Skeletal muscle cell (primary cell): ENCODE measurements at places on chromosomes 7 and 10.
A peak's percentile ranks its signal among the peaks of the same experiment; 100 is the strongest.

GRCh38 chr10:47241946-47242867 is 57.8 kb upstream of the GDF10 start:
- DNase-seq, result no peak

GRCh38 chr10:102266670-102267069 is 21.3 kb downstream of the GBF1 start:
- DNase-seq, result no peak

GRCh38 chr7:43905956-43906330 is 453 bp downstream of the URGCP start:
- DNase-seq, result no peak

GRCh38 chr10:126075009-126075408 is 178.6 kb downstream of the FANK1 start:
- DNase-seq, result no peak

- no peak for DNase-seq
Observed at GRCh38 chr7:29076631-29077030, 69.7 kb downstream of the CPVL start.

DNA sequence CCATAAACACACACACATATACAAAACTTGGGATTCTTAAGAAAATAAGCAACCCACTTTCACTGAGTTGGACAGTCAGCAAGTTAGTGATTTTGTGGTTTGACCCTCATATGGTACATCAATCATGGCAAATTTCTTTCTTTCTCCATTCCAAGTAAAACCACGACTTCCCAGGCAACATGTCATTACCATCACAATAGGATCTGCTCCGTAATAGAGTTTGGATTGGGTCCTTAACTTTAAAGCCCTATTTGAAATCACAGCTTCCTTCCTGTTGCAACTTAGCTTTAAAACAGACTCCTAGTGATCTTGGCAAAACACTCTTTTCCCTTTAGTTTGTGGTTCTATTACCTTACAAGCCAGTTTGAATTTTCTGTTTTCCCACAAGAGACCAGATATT is 483.6 kb downstream of the INHBA start:
- DNase-seq, result peak; percentile 47

DNA sequence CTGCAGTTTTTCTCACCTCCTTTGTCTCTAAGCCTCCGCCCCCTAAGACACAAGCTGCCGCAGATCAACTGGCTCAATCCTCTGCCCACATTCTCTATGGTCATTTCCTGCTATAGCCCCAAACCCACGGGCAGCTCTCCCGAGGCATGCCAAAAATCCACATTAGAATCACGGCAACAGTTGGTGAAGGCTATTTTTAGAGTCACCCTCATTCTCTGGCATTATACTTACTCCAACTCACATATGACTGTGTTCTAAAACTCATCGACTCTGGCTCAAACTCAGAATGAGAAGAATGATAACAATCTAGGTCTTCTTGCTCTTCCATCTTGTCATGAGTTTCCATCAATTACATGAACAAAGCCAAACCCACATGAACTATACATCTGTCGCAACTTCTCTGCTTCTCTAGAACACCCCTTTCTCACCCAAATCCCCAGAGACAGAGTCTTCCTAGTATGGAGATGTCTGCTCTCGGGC is 10.9 kb upstream of the KIAA1549 start:
- peak; percentile 26 for DNase-seq

DNA sequence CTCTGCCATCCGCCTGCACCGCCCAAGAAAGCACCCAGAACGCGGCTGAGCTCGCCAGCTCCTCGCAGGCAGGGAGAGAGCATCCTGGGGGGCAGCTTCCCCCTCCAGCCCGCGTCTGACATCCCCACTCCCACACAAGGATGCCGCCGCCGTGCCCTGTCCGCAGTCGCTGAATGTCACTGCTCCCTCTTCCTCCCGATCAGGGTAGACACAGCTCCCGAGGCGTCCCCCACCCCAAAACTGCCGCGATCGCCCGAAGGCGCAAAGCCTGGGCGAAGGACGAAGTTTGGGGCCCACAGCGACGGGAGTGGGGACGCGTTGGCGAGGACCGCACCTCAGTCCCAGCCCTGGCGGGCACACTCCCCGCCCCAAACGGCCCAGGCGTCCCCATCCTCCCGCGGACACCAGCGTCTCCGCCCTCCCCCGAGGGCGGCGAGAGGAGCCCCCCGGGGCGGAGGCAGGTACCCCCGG is 1.5 kb upstream of the KAT6B start:
- no peak for DNase-seq

GRCh38 chr7:25424113-25424512 is 195.8 kb upstream of the NPVF start:
- DNase-seq, result no peak

- peak; percentile 11 for DNase-seq
Observed at GRCh38 chr7:45973725-45974532, 52.9 kb upstream of the IGFBP3 start.

DNA sequence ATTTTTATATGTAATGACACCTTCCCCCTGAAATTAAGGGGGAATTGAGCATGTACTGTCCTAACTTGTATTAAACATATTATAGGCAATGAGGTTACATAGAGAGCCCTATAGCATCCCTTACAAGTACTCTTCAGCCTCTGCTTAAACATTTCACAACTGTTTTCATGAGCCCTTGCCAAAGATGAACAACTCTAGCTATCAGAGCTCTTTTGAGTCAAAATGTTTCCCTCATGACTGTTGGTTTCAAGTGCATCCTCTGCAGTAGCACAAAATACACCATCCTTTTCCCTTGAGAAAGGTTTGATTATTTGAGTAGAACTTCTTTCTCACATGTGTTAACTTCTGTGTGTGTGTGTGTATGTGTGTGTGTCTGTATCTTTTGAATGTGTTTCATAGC is 1157.6 kb upstream of the CELF2 start:
- peak; percentile 53 for DNase-seq

GRCh38 chr10:78528749-78529204 is 495.1 kb downstream of the RPS24 start:
- DNase-seq, result no peak

DNA sequence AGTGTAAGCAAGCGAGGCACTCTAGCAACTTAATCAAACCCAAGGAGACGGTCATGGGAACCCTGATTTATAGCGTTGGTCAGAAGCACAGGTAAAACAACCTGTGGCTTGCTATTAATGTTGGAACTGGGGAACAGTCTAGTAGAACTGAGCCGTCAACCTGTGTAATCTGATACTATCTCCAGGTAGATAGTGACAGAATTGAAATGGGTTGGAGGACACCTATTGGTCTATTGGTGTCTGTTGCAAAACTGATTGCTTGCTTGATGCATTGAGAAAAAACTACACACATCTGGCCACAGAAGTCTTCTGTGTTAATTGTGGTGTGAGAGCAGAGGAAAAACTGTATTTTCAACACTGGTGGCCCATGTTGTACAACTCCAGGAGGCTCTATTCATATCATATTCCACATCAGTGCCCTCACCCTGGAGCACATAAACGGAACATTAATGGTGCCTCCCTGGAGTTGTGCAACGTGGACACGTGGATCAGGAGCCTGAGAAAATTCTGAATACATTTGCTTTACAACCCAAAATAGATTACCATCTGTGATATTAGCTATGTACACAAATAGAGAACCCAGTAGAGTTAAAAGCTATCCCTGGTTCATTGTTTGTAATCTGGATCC is 112.2 kb downstream of the MYO3A start:
- no peak for DNase-seq

DNA sequence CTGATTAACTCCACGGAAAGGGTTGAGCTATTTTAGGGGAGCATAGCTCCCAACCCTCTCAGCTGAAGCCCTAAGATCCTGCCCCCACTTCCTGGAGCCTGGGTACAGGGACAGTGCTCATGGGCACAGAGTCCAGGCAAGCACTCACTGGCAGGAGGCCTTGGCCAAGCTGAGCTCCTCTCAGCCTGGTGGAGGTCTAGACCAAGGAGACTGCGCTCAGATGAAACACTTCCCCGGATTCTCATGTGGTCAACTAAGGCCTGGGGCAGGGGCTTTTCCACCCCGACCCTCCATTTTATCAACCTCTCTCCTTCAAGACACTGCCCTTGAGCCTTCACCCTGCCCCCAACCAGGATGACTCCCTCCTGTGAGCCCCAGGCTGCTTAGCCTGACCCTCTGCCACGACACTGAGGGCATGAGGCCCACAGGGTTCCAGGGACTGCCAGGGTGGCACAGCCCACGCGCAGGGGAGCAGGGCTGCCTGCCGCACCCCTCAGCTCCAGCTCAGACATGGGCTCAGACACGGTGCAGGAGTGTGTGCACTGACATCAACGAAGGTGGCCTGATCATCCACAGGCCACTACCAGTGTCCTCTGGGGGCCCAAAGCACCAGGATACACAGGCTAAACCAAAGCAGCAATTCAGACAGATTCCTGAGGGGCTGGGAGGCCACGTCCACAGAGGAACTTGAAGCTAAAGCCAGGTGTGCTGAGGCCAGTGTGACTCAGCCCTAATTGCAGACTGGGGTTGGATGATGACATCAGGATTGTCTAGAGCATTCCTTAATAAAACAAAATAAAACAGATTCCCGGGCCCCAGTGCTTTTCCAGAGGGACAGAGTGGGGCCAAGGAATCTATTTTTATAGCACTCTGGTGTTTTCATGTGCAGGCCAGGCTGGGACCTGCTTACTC is 18.8 kb downstream of the CHAT start:
- no peak for DNase-seq

DNA sequence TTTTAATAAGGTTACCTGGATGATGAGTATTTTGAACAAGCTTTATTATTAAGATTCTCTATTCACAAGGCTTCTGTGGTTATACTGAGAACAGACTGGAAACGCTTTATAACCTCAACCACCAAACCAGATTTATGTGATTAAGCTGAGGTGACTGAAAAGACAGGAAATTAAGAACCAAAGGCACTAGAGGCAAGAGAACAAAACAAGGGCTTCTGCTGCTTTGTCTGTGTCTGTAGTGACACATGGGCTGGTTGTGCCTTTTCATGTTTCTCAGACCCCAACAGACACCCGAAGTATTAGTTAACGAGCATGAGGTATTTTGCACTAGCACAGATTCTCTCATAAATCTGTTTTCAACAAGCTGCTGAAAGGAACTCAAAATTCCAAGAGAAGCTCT is 64.4 kb downstream of the RAPGEF5 start:
- no peak for DNase-seq

DNA sequence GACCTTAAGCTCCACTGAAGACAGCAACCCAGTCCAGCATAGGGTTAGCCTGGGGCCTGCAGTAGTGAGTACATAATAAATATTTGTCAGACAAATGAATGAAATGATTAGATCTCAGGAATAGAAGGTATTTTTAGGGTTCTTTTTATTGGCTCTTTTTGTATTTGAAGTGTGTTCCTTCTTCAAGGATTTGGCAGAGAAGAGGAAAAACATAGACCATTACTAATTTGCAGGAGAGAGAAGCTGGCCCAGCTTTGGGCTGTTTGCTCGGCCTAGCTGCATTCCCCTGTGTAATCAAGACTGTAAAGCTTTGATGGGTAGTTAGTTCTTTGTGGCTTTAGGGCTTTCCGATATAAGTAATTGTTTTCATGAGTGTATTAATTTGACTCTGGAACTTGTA is 64.2 kb downstream of the CNNM2 start:
- no peak for DNase-seq

GRCh38 chr7:157032644-157033482 is 22.4 kb upstream of the MNX1 start:
- no peak for DNase-seq

DNA sequence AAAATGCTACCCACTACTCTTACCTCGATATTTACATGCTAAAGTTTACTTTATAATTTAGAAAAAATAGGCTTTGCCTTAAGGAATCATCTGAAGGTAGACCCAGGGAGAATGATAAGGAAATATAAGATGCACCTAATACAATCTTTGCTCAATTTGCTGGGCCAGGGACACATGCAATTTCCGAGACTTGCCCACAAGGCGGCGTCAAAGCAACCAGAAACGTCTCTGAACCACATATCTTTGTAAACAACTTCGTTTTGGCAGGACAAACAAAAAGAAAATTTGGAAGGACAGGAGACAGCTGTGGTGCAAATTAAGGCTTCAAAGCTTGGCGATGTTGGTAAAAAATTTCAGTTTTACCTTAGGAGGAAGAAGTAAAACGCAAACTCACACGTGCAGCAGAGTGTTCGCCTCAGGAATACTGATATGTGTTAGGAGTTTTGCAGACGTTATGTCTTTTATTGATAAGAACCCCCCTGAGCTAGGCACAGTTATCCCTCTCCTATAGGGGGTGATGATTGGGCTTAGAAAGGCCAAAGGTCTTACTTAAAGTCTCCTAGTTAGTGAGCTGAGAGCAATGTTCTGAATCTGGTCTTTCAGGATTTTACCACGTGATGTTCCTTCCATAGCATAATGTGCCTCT is 134.3 kb downstream of the PRKCQ start:
- no peak for DNase-seq

DNA sequence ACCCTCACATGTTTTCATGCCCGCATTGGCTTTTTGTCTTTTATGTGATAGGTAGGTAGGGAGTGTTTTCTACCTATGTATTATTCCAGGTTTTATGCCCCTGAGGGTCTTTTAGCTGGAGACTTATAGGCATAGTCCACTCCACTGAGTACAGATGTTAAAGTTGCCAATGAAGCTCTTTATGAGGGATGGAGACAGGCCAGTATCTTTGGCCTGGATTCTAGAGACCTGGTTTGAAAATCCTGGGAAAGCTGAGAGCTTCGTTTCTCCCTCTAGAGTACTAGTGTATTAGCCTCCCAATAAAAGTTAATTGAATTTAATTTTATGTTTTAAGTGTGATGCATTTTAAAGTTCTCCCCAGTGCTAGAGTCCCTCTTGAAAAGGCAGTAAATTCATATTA is 854.1 kb downstream of the LRMDA start:
- DNase-seq, result no peak

DNA sequence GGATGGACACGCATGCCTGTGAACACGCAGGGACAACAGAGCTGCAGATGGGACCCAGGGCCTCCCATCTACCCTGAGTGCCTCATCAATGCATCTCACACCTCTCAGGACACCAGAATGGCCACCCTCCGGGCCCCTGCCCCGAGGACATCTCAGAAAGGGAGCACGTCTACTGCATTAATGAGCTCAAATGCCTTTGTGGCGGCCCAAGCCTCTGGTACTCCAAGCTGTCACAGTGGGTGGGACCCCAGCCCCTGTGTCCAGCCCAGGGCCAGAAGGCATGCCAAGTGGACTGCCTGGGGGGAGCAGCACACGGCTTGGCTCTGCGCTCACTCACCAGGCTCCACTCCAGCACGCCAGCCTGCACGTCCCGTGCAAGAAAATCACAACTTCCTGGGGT is 52.0 kb downstream of the TCERG1L start:
- no peak for DNase-seq

GRCh38 chr7:101693498-101694091 is 64.5 kb upstream of the MYL10 start:
- DNase-seq, result no peak

- DNase-seq, result no peak
Observed at GRCh38 chr10:126068322-126068721, 172.0 kb downstream of the FANK1 start.
